Type B pancreatic cell (in vitro differentiated cells): ENCODE measurements at places on chromosomes 5 and 9. TPM values are rescaled to one million over a fixed set of nuclear protein-coding genes. Genes with fewer than 3 reads are reported as not detected.
A peak's percentile ranks its signal among the peaks of the same experiment; 100 is the strongest.

Gene AK6
- 29.9 and 30.8 TPM in 2 replicates for total RNA-seq

Gene CMYA5
- 1.2 and 1.4 TPM in 2 replicates for total RNA-seq

Gene APBB3
- 26.9 and 61.4 TPM in 2 replicates for total RNA-seq

Gene CCDC152
- total RNA-seq = not detected in 2 replicates

Gene MYOZ3
- 0.17 and 6.1 TPM in 2 replicates for total RNA-seq

Gene OTP
- total RNA-seq = 0.17 and 0.31 TPM in 2 replicates

Gene IL3
- total RNA-seq = not detected in 2 replicates

Gene PCDHA7
- total RNA-seq = 2.5 and 6.9 TPM in 2 replicates

Gene NOTCH1
- total RNA-seq = 36.5 and 53.1 TPM in 2 replicates

GRCh38 chr5:123170816-123171215, 81.8 kb downstream of the PRDM6 start:
- H3K27ac ChIP-seq = no peak overlapping the region
- no peak for DNase-seq
- H3K4me1 ChIP-seq = peaks cover 21% of the 10 kb centered on the region
- H3K4me3 ChIP-seq = no peak overlapping the region
- H3K27me3 ChIP-seq = peaks cover 4% of the 10 kb centered on the region
- H3K36me3 ChIP-seq = no peaks in the 10 kb centered on the region

DNA sequence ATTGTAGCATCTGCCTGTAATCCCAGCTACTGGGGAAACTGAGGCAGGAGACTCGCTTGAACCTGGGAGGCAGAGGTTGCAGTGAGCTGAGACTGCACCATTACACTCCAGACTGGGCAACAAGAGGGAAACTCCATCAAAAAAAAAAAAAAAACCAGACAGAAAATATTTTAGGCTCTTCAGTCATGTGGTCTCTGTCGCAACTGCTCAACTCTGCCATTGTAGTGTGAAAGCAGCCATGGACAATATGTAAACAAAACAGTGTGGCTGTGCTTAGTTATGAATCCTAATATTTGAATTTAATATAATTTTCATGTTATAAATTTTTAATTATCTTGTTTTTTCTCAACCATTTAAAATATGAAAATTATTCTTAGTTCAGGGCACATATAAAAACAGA, 38.4 kb downstream of the ZFAND5 start:
- H3K36me3 ChIP-seq = no peaks in the 10 kb centered on the region
- H3K27ac ChIP-seq = no peak overlapping the region

- no peak for DNase-seq
- H3K27ac ChIP-seq = no peak overlapping the region
- H3K4me3 ChIP-seq = no peak overlapping the region
- no peaks in the 10 kb centered on the region for H3K36me3 ChIP-seq
- H3K4me1 ChIP-seq = peaks cover 7% of the 10 kb centered on the region
Observed at GRCh38 chr5:8908055-8908683, 637.7 kb downstream of the SEMA5A start.

GRCh38 chr5:61270510-61271165, 61.4 kb upstream of the ZSWIM6 start:
- no peaks in the 10 kb centered on the region for H3K4me1 ChIP-seq
- no peak overlapping the region for H3K4me3 ChIP-seq
- H3K27ac ChIP-seq = no peak overlapping the region

- H3K4me3 ChIP-seq = no peak overlapping the region
- DNase-seq = no peak
- no peaks in the 10 kb centered on the region for H3K36me3 ChIP-seq
- H3K27ac ChIP-seq = no peak overlapping the region
- H3K4me1 ChIP-seq = peaks cover 13% of the 10 kb centered on the region
Observed at GRCh38 chr5:110058175-110058574, 368.4 kb downstream of the MAN2A1 start.

GRCh38 chr9:37692622-37693221, 42.0 kb downstream of the FRMPD1 start:
- peaks cover 23% of the 10 kb centered on the region for H3K27me3 ChIP-seq
- DNase-seq = no peak
- no peaks in the 10 kb centered on the region for H3K4me1 ChIP-seq

DNA sequence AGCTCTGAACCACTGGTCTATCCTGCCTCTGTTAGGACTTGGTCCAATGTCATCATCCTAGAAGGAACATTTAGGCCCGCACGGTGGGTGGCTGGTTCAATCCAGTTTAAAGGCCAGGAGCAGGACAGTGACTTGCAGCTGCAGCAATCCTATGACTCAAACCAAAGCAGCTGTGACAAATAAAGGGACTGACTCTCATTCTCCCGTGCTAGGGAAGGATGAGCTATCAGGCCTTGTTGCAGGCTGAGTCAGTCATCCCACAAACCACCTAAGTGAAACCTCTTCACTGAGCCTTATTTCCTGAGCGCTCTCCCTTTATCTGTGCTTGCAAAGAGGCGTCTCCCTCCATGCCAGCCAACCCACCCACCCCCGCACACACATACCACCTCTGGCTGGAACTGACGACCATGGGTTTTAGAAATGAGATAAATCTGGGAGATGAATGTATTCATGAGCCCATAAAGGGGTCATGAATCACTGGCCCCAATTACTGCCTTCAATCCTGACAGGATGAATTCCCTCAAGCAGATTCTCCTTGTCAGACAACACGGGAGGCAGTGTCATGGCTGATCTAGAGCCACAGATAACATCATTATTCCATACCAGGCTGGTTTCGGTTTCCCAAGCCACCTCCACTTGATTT, 93.4 kb downstream of the KCNIP1 start:
- H3K27ac ChIP-seq = peak overlapping the region; percentile 72
- H3K27me3 ChIP-seq = peaks cover 67% of the 10 kb centered on the region
- peak overlapping the region; percentile 35 for H3K4me3 ChIP-seq
- no peaks in the 10 kb centered on the region for H3K36me3 ChIP-seq

DNA sequence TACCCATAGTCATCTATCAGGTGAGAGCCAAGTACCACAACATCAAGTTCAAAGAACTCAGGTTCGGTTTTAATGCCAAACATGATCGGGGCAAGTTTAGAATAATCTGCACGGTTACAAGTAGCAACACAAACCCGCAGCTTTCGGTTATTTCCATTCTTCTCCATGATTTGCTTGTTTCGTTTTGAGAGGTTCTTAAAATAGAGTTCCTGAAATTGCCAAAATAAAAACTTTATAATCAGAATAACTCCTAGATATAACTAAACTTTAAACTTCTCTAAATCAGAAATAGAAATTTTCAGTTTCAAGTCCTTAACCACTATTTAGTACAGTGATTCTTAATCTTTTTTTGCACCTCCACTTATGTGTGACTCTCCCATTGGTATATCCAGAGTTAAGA, 9.1 kb downstream of the GNE start:
- H3K4me3 ChIP-seq = no peak overlapping the region
- no peak for DNase-seq
- no peaks in the 10 kb centered on the region for H3K27me3 ChIP-seq
- H3K27ac ChIP-seq = no peak overlapping the region
- H3K4me1 ChIP-seq = no peaks in the 10 kb centered on the region
- peaks cover 12% of the 10 kb centered on the region for H3K36me3 ChIP-seq

GRCh38 chr5:96861076-96861475, 15.2 kb upstream of the ERAP2 start:
- H3K4me3 ChIP-seq = no peak overlapping the region
- no peak overlapping the region for H3K27ac ChIP-seq
- H3K36me3 ChIP-seq = no peaks in the 10 kb centered on the region
- H3K4me1 ChIP-seq = peaks cover 8% of the 10 kb centered on the region
- DNase-seq = no peak

- peak overlapping the region; percentile 88 for H3K27ac ChIP-seq
- H3K4me3 ChIP-seq = peak overlapping the region; percentile 76
- no peak for DNase-seq
- H3K27me3 ChIP-seq = no peaks in the 10 kb centered on the region
Observed at GRCh38 chr5:124660229-124661093, 86.0 kb downstream of the ZNF608 start.

GRCh38 chr9:113851359-113851758, 24.8 kb upstream of the ZNF618 start:
- H3K36me3 ChIP-seq = no peaks in the 10 kb centered on the region
- no peak overlapping the region for H3K4me3 ChIP-seq
- H3K4me1 ChIP-seq = no peaks in the 10 kb centered on the region
- peaks cover 2% of the 10 kb centered on the region for H3K27me3 ChIP-seq
- DNase-seq = no peak
- H3K27ac ChIP-seq = no peak overlapping the region

DNA sequence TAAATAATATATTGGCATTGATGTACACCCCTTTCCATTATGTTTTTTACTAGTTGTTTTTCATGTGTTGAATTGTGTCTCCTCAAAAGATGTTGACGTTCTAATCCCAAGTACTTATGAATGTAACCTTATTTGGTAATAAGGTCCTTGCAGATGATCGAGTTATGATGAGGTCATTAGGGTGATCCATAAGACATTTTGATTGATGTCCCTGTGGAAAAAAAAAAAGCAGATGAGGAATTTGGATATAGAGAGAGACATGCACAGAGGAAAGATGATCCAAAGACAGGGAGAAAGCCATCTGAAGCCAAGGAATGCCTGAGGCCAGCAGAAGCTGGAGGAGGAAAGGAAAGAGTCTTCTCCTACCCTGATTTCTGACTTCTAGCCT, 632.7 kb downstream of the TLR4 start:
- no peak overlapping the region for H3K27ac ChIP-seq
- H3K27me3 ChIP-seq = no peaks in the 10 kb centered on the region
- H3K4me1 ChIP-seq = no peaks in the 10 kb centered on the region
- no peaks in the 10 kb centered on the region for H3K36me3 ChIP-seq

- H3K27me3 ChIP-seq = no peaks in the 10 kb centered on the region
- no peaks in the 10 kb centered on the region for H3K4me1 ChIP-seq
- no peak overlapping the region for H3K27ac ChIP-seq
- H3K4me3 ChIP-seq = no peak overlapping the region
Observed at GRCh38 chr5:2960294-2960693, 208.8 kb upstream of the IRX2 start.

GRCh38 chr9:81902626-81903025, 25.6 kb upstream of the SPATA31D4 start:
- H3K36me3 ChIP-seq = no peaks in the 10 kb centered on the region
- peaks cover 12% of the 10 kb centered on the region for H3K4me1 ChIP-seq
- DNase-seq = no peak
- H3K4me3 ChIP-seq = no peak overlapping the region
- H3K27ac ChIP-seq = no peak overlapping the region
- peaks cover 5% of the 10 kb centered on the region for H3K27me3 ChIP-seq

DNA sequence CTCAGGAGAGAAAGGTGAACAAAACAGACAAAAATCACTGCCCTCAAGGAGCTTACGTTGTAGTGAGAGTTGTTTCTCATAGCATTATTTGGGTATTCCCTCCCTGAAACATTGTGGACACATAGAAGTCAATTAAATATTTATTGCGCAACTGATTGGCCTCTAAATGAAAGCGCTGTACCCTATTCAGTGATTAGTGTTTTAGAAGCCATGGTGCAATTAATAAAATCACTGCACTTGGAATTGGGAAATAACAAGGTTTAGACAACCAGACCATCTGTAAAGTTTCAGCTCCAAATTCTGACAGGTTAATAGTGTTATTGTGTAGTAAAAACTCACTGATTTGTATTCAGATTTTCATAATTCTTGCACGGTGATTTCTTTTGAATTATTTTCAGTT, 35.9 kb downstream of the TNPO1 start:
- H3K27me3 ChIP-seq = no peaks in the 10 kb centered on the region
- H3K36me3 ChIP-seq = peaks cover 25% of the 10 kb centered on the region
- no peak overlapping the region for H3K27ac ChIP-seq
- DNase-seq = no peak

DNA sequence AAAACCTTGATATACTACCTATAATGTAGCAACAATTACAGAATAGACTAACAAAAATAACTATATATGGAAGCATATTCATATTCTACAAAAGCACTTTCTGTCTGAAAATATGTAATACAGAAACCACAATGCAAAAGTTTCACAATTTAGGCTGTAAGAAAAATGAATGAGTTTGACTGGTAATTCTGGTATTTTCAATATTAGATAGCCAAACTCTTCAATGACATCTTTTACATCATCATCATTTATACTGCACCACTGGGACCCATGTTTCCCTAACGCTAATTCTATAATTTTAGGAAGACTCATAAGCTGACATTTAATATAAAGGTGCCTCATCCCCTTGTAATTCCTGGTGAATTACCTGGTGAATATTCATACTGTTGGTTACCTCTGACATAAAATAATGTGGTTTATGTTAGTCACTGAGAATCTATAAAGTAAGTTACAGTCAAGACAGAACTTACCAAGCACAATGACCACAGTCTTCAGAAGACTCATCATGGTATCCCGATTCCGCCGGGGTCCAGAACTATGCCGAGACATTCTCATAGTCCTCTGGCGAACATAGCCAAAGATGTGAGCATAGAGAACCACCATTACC, 97.2 kb downstream of the LPAR1 start:
- no peak overlapping the region for H3K4me3 ChIP-seq
- no peaks in the 10 kb centered on the region for H3K27me3 ChIP-seq
- H3K36me3 ChIP-seq = peaks cover 18% of the 10 kb centered on the region
- no peak for DNase-seq
